ENCODE measurements at places on chromosomes 2 and 18. TPM values are rescaled to one million over a fixed set of nuclear protein-coding genes. Genes with fewer than 3 reads are reported as not detected.

RTP5 gene
- not detected for total RNA-seq

DNA sequence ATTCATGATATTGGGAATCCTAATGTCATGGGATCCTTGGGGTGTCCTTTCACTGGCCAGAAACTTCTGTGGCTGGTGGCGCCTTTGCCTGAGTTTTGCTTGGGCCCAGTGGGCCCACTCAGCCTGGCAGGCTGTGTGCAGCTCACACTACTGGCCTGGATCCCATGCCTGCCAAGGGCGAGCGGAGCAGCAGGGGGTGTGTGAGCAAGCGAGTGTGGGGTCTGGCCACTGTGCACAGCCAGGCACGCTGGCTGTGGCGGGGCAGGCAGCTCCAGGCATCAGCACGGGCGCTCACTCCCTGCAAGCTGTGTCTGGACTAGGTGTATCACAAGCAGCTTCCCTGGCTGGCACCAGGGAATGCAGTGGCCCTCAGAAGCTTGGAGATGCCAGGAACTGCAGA, 74.5 kb downstream of the NCOA1 start:
- H3K4me1 ChIP-seq: no peaks in the 10 kb centered on the region
- no peak for DNase-seq
- H3K36me3 ChIP-seq: no peaks in the 10 kb centered on the region
- H3K27me3 ChIP-seq: no peaks in the 10 kb centered on the region

- no peak overlapping the region for H3K4me3 ChIP-seq
- peaks cover 42% of the 10 kb centered on the region for H3K27me3 ChIP-seq
- H3K27ac ChIP-seq: no peak overlapping the region
- no peak for DNase-seq
Measured at GRCh38 chr2:105712166-105712915, 32.4 kb upstream of the NCK2 start.

- DNase-seq: no peak
- H3K4me1 ChIP-seq: no peaks in the 10 kb centered on the region
- no peak overlapping the region for H3K4me3 ChIP-seq
- no peaks in the 10 kb centered on the region for H3K36me3 ChIP-seq
Measured at GRCh38 chr18:78521136-78521535, 458.5 kb upstream of the SALL3 start.

DNA sequence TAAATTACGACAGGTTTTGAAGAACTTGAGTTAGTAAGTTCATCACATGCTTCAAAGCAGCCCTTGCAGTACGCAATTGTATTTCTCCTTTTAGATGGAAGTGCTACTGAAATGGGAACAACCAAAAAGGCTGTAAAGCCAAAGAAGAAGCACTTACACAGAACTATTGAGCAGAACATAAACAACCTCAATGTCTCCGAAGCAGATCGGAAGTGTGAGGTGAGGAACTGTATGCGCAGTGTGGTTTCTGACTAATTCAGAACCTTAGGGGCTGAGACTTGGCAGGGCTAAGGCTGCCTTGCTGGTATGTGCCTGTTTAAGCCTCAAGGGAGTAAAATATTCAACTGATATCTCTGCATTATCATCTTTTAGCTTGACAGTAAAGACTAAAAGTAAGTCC, 8.4 kb downstream of the NCAPH start:
- no peak overlapping the region for H3K4me3 ChIP-seq
- no peaks in the 10 kb centered on the region for H3K27me3 ChIP-seq
- no peak for DNase-seq
- H3K27ac ChIP-seq: no peak overlapping the region
- H3K36me3 ChIP-seq: peaks cover 41% of the 10 kb centered on the region

DNA sequence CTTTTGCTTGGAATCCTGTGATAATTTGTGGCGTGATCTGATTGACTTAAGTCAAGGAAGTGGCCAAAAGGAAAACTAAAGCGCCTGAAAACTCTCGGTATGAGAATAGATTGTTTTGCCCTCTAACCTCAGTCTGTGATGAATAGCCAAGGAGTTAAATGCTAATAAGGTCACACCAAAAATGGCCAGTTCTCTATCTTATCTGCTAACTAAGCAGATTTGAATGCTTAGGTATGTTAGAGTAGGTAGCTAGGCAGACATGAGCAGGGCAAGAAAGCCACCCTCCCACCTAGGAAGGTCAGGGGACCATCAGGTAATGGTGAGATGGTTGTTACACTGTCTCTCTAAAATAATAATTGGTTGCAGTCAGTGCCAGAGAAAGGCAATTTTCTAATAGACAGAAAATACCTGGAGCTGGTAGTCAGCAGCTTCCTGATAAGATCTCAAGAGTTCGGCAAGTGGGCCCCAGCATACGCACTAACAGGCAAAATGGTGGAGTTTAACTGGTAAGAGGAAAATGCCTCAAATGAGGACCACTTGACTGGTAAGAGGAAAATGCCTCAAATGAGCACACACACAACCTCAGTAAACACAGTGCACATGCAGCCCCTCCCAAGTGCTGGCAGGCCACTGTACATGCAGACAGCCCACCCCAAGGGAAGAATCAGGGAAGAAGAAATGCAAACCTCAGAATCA, 468.4 kb downstream of the MBD2 start:
- H3K27me3 ChIP-seq: no peaks in the 10 kb centered on the region
- no peak for DNase-seq
- H3K27ac ChIP-seq: no peak overlapping the region
- no peak overlapping the region for H3K4me3 ChIP-seq
- H3K36me3 ChIP-seq: no peaks in the 10 kb centered on the region

Measured in HCT116 (cell line).